ENCODE measurements at places on chromosomes 12 and 14.

- peak; percentile 61 for DNase-seq
Measured at GRCh38 chr12:104454997-104455396, 1.8 kb upstream of the CHST11 start.

GRCh38 chr12:98998697-98999299 is 353.7 kb downstream of the APAF1 start:
- peak; percentile 9 for DNase-seq

DNA sequence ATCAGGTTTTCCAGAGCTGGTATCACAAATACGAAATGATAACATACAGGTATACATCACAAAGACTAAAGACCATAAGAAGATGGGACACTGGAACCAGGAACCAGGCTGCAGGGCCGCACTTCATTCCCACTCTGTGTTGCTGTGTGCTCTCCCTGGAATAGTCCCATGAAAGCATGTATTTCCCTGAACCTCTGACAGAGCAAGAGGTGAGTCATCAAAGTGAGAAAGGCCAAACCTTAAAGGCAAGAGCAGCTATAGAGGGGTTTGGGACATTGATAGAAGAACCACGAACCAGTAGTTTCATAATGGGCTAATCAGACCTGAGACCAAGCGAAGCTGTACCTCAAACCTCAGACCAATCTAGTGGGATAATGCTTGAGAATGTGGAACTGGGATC is 283.0 kb upstream of the PRKD1 start:
- DNase-seq, result no peak

- no peak for DNase-seq
Measured at GRCh38 chr12:121788176-121788818, 5.2 kb downstream of the RHOF start.

DNA sequence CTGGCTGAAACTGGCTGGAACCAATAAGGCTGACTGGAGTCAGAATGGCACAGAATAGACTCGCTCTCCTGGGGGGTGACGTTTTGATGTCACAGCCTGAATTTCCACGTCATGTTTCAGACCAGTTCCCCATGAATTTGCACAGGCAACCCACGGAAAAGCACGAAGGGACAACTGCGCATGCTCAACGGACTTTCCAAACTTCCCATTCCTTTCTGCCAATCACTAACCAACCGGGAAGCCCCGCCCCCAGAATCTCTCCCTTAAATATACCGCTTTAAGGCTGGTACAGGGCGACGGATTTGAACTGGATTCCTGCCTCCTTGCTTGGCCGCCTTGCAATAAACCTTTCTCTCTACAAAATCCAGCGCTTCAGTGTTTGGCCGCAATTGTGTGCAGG is 434.7 kb downstream of the APAF1 start:
- DNase-seq, result no peak

DNA sequence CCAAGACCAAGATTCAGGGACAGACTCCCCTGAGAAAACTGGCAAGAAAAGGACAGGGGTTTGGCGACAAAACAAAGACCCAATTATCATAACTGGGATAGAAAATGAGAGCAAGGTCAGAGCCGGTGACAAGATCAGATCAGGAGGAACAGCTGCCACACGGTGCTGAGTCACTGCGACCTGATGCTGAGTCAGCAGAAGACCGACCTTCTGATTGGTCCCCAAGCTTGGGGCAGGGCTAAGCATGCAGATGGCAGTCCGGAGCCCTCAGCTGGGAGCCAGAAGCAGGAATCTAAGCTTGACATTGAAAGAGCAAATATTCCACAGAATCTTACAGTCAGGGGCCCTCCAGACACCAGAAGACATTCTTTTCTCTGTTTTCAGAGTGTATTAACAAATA is 19.1 kb upstream of the ARMH4 start:
- peak; percentile 86 for DNase-seq

DNA sequence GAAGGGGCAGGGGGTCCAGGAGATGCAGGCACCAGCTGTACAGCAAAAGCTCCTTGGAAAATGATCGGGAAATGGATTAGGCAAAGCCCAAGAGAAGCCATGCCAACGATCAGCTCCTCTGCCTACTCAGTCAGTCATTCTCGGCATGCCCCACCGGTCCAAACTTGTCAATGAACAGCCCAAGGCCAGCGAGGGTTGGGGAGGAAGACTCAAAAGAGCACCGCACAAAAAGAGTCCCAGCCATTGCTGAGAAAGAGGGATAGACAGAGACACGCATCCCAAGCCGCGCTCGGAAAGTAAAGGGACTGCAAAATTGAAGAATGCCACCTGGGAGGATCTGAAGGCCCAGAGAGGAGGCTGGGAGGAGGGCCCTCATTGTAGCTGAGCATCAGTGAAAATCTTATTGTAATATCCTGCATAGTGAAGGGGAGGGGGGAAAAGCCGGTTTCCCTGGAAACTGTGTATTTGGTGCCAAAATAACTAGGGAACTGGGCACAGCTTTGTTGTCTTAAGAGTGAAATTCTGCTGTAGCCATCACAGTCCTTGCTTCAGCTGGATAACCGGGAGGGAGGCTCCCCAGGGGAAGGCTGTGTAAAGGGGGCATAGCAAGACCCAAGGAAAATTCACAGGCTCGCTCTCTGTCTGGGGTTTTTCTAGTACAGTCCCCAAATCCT is 4.7 kb downstream of the KDM2B start:
- DNase-seq, result no peak

- DNase-seq, result no peak
Measured at GRCh38 chr12:112518365-112518735, 99.6 kb downstream of the PTPN11 start.

GRCh38 chr12:53677016-53677799 is 1.3 kb upstream of the ATP5MC2 start:
- DNase-seq, result no peak

- no peak for DNase-seq
Measured at GRCh38 chr12:94078736-94079509, 69.5 kb upstream of the PLXNC1 start.

GRCh38 chr12:89138048-89138852 is 214.1 kb downstream of the DUSP6 start:
- DNase-seq, result no peak

- DNase-seq, result no peak
Measured at GRCh38 chr12:6383572-6384498, at the start of gene LTBR. LTBR (plus strand) TSS chr12:6384162; CDS start chr12:6384359, 197 bp downstream.

DNA sequence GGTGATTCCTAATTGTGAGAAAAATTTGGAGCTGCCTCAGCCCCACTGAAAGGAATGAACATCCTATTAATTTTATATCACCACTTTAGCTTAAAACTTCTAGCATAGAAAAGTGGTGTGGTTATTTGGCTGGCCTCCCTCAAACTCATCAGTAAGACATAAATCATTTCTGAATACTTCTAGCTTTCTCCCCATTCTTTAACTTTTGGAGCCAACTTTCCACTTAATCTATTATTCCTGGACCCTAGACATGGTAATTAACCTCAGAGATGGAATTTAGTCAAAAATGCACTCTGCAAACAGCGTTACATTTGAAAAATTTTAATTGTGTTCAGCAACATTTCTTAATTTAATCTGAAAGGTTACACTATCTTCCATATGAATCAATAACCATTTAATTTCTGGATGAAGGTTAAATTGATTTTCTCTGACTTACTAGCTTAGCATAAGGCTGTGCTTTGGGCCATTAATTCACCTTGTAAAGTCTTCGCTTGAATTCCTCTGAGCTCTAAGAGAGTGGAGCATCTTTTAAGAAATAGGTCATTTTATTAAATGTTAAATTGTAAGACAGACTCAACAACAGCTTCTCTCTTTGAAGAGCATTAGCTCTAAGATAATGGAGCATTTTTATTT is 753.6 kb upstream of the STXBP6 start:
- DNase-seq, result no peak

DNA sequence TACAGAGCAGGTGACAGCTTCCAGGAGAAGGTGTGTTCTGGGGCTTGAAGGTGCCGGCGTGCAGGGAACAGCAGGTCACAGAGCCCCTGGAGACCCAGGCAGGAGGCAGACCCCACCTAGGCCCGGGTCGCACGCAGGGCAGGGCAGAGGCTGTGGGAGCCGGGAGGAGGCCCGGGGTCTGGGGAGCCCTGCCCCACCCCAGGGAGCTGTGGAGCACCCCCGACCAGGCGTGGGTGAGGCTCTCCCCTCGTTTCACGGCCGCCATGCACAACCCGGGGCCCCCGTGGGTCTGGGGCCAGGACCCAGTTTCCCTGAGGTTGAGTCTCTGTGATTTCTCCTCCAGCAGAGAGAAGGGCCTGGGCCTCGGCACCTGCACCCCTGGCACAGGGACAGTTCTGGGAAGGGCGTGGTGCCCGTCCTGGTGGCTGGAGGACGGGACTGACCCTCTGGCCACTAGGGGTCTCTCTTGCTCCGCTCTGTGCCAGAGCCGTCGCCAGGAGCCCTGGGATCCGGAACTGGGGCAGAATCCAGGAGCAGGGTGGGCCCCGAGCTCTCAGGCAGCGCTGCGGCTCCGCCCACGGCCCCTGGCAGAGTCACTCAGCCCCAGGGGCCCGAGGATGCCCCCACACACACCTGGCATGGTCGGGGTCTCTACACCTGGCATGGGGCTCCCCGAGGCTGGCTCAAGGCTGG is 75.2 kb upstream of the FBRSL1 start:
- no peak for DNase-seq

- DNase-seq, result peak; percentile 10
Measured at GRCh38 chr12:123942238-123942653, 30.4 kb downstream of the CCDC92 start.

DNA sequence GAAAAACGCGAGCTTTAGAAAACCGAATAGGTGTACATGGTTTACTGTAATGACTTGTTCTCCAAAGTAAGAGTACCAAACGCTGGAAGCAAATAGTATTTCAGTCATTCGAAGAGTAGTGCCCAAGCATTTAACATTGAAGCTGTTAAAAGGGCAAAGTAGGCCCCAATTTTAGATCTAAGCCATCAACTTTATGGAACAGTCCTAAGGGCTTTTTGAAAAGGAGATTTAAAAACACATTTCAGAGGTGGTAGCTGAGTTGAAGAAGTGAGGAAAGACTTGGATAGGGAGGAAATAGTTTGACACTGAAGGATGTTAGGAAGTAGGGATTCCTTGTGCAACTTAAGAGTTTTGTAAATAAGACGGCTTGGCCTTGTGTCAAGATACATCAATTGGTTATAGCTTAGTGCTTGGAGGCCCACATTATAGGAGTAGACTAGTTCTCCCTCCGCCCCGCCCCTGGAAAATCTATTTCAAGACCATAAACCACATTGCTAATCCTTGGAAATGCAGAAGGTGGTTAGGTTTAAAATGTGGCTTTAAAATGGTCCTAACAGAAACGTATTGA is 783 bp upstream of the TUBA1B start:
- DNase-seq, result peak; percentile 35

GRCh38 chr12:46946137-46946536 is 120.3 kb upstream of the SLC38A4 start:
- DNase-seq, result no peak

DNA sequence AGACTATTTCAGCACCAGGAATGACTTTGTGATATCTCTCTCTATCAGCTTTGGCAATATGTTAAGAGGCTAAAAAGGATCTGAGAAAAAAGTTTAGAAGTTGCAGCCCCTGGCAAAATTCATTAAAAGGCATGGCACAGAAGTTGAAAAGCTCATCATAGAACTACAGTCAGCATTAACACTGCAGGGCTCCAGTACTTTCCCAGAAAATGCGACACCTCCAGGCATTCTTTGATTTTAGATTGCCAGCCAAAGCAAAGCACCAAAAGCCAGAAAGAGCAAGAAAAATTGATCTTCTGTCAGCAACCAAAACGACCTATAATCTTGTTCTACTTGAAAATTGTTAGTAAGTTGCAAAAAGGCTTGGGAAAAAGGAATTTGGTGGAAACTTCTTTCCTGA is 713.5 kb downstream of the FSCB start:
- DNase-seq, result no peak

- no peak for DNase-seq
Measured at GRCh38 chr12:66881386-66881785, 202.5 kb upstream of the GRIP1 start.

GRCh38 chr14:30225176-30225575 is 297.5 kb upstream of the PRKD1 start:
- DNase-seq, result no peak

GRCh38 chr12:95574799-95575452 is 23.6 kb upstream of the USP44 start:
- DNase-seq, result peak; percentile 2

GRCh38 chr12:125160281-125160955 is 95.2 kb downstream of the AACS start:
- DNase-seq, result no peak

GRCh38 chr14:32662211-32662610 is 276.5 kb upstream of the NPAS3 start:
- DNase-seq, result no peak

DNA sequence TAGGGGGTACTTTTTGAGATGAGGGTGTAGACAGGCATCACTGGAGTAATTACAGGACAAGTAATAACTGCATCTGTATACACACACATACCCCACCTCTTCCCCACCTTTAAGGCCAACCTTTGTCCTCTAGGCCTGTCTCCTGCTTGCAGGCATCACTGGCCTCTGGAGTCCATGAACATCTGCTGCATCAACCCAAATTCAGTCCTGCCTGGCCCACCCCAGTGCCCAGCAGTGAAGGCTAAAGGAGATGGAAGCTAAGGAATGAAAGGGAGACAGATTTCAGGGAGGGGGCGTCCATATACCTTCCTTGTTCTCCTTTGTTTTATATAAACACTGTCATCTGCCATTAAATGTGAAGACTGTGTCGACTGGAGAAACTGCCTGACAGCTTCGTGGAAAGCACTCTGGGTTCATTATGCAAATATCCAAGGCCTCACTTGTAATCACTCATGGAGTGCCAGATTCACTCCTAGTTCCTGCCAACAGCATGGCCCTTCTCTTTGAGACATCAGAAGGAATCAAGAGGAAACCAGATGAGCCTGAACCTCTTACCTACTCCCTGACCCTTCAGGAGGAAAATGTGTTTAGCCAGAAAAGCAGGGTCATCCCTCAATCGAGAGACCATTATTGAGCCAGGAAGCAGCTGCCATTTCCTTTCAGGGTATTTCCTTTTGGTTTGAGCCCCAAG is 64.4 kb downstream of the SERPINA3 start:
- no peak for DNase-seq

DNA sequence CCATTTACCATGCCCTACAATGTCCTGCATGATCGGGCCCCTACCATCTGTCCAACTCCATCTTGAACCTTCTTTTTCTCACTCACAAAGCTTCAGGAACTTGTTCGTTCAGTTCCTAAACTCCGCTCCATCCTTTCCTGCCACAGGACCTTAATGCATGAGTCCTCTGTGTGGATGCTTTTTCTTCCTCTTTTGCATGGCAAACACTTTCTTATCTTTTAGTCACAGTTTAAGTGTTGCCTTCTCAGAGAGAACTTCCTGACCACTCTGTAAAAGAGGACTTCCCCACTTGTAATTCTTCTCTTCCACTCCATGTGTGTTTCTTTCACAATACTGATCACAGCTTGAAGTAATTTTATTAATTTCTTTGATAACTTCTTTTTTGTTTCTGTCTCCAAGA is 54.4 kb upstream of the ETV6 start:
- no peak for DNase-seq
